ENCODE measurements at places on chromosomes 6 and 20.

DNA sequence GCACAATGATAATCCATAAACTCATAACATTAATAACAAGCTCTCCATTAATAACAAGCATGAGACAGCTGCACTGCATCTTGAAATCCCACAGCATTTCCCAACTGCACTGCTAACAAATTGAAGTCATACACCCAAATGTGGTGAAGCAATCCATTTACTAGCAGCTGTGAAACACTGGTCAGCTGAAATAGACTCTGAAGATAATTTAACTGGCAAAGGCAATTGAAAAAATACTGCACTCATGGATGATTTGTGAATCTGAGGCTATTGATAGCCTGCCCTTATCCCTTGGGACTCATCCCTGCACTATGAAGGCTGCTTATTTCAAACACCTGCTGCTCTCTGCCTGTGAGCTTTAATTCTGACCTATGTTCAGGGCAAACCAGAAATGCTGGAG is 49.1 kb upstream of the PLCB1 start:
- no peak for DNase-seq

DNA sequence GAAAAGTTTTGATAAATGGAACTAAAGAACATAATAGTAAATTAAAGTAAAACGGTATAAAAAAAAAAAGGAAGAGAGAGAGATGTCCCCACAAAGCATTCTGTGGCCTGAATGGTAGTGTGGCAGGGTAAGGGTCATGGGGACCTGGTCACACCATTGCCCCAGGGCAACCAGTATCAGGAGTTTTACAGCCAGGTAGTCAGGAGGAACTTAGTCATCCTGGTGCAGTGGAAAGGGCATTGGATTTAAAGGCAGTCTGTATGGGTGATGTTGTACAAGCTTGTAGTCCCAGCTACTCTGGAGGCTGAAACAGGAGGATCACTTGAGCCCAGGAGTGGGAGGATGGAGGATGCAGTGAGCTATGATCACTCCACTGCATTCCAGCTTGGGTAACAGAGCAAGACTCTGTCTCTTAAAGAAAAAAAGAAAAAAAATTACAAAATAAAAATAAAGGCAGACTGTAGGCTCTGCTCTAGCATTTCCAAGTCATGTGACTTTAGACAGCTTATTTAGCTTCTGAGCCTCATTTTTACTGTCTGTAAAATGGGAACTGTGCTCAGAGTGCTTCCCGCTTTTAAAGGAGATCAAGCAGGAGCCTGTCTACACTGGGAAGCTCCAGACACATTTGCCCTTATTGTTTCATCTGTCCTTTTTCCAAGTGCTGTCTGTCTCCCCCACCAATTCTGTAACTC is 112.8 kb upstream of the ARMC2 start:
- DNase-seq, result no peak

DNA sequence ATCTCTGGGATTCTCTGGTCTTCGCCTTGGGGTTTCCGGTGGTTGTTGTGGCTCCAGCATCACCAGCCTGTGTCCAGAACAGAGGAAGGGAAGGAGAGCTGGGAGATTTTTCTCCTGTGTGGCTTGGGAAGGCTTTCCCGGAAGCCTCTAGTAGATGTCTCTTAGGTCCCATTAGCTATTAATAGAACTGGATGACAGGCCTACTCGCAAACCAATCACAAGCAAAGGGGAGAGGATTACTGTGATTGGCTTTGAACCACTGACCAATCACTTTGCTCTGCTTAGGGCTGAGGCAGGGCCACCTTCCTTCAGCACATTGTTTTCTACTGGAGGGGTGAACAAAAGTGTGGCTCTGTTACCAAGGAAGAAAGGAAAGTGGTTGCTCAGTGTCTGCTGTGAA is 203.4 kb upstream of the SULF2 start:
- DNase-seq, result no peak

- no peak for DNase-seq
Observed at GRCh38 chr6:40986921-40987819, 51.9 kb downstream of the UNC5CL start.

- no peak for DNase-seq
Observed at GRCh38 chr6:26538572-26538902, 371 bp downstream of the HMGN4 start.

Data from activated naive CD4-positive, alpha-beta T cell treated with anti-CD3 and anti-CD28 coated beads, Interleukin-2, amount 50 U/mL, for 16 hours (primary cell).